ENCODE measurements at places on chromosomes 3 and 15.

GRCh38 chr3:64958199-64958843 is 270.5 kb upstream of the ADAMTS9 start:
- DNase-seq, result no peak

DNA sequence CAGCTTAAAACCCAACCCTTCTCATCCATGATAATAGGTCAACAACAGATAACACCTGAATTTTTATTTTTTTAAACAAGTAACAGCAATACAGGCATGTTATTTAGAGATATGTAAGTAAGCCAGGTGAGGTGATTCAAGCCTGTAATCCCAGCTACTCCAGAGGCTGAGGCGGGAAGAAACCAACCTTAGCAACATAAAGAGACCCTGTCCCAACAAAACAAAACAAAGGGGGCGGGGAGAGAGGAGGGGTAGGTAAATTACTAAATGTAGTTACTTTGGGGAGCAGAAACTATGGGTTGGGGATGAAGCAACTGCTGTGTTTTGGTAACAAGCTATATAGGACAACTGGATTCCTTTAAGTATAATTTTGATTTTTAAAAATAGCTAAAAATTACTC is 47.0 kb downstream of the GNB4 start:
- DNase-seq, result no peak

GRCh38 chr3:14605744-14606143 is 45.8 kb upstream of the CCDC174 start:
- DNase-seq, result no peak

DNA sequence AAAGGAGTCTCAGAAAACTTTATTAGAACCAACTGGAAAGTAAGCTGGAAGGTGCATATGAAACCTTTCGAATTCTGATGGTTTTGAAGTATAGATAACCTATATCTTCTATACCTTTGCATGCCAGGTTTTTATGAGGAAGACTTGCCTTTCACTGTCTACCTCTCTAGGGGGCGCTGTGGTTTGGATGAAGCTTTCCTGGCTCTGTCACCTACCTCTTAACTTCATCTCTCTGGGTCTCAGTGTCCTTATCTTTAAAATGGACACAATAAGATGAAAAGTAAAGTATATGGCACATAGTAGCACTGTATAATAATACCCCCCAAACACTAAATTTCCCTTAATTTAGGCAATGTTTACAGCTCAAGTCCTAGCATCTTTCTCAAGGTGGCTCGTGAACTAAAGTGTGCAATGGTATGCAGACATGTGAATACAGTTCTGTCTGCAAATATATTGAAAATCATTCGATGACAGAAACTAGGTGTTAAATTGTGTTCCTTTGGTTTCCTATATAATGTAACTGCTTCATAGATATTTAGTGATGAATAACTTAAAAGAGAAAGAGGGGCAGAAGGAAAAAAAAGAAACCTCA is 314.3 kb downstream of the CHST2 start:
- DNase-seq, result no peak

- DNase-seq, result no peak
These were observed 289.5 kb downstream of the GABRG3 start for GRCh38 chr15:27260523-27260922.

DNA sequence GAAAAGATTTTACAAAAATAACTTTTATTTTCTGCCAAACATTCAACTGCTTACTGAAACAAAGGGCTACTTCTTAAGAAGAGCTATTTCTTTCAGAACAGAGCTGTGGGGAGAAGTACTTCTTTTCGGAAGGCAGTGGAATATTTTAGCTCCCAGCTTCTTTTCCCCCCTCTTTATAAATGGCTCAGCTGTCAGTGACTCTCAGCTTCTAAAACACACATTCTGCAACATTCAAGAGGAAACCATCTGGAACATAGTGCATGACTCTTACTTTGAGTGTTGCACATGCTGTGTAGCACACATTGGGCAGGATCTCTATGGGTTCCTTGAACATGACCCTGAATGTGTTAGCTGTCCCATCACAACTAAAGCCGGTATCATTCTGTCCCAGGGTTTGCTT is 7.0 kb upstream of the C15orf40 start:
- no peak for DNase-seq

DNA sequence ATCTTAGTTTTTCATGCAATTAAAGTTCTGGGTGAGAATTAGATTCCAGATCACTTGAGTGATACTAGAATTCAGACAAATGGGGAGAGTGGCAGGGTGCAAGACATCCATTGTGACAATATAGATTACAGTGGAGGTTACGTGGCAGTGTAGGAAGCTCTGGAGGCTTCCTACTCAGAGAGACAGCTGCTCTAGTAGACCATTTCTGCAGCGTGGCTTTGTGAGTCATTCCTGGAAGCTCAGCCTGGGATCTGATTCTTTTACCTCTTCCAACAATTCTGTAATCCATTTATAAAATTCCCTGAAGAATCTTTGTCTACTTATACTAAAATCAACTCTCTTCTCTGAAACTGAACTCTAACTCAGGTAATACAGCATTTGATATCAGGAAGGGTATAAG is 90.4 kb upstream of the ASB14 start:
- no peak for DNase-seq

DNA sequence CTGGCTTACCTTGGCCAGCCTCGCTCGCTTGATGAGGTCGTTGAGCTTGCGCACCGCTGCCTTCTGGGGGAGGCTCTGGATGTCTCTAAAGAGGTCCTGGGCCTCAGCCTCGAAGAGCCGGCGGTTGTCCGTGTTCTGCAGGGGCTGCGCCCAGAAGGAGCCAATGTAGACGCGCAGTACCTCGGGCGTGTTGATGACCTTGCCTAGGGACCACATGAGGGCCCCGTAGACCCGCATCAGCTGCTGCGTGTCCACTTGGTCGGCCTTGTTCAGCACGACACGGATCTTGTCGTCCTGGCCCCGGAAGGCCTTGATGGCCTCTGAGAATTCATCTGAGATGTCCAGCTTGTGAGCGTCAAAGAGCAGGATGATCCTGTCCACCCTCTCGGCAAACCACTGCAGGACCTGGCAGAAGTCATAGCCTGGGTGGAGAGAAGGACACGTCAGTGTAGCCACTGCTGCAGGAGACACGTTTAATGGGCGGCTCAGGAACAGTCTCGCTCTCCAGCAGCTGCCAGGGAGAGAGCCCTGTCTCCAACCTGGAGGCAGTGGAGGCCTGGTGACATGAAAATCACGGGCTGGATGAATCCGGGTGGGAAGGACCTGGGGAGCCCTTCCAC is 25.5 kb upstream of the SPTBN5 start:
- DNase-seq, result no peak

GRCh38 chr3:40432793-40433192 is 24.3 kb upstream of the RPL14 start:
- no peak for DNase-seq

DNA sequence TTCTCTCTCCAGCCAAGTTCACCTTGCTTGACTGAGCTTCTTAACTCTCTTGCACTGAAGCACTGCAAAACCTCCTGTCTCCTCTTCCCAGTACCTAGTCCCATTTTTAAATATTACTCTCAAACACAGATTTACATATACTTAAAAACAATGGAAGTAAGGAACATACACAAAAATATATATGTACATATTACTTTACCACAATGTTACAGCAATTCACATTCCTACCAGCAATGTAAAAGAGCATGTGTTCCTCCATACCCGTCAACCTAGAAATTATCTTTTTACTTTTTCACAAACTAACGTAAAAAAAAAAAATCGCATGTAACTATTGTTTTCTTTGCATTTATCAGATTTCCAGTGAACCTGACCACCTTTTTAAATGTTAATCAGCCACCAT is 60.4 kb downstream of the RYK start:
- no peak for DNase-seq

DNA sequence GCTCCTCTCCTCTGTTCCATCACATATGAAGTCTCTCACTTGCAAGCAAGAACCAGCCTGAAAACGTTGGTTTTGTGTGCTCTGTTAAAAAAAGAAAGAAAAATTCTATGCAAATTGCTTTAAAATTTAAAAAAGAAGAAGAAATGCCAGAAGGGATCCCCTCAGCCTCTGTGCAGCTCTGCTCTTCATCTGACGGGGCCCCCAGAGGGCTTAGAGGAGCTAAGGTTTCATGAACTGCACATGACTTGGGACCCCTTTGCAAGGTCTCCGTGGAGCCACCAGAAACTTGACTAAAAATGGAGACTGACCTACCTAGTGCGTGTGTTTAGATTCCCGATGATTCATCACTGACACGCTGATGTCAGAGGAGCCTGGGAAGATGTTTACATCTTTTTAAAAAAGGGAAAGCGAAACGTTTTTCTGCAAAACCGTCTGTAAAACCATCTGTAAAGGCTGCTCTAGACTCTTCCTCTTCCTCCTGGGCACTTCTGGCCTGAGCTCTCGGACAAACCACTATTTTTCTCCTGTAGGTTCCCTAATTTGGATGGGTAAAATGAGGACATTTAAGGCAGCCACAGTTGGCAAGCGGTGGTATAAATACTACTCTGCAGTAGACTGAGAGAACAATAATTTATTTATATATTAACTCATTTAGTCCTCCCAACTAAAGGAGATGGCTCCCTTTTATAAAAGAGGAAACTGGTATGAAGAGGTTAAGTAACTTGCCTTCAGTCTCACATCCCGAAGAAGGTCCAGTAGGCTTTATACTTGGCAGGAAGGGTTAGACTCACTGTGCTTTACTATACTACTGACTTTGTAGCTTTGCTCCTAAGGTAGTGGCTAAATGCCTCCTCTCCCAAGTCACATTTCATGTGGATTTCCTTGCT is 67.2 kb upstream of the POLG start:
- DNase-seq, result no peak

DNA sequence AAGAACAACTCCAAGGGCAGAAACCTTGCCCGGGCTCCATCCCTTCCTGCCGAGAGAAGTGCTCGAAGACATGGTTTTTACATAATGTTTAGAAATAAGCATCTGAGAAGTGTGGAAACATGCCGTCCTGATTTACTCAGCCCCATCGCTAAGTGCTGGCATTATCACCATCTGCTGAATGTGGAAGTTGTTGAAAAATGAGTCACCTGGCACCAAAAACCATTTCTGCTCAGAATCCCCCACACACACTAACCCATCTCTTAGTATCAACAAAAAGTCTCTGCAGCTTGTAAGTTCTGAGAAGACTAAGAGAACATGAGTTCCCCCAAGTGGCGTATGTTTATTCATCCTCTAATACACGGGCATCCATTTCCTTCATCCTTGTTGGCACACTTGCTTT is 51.0 kb upstream of the ARL8B start:
- DNase-seq, result no peak

DNA sequence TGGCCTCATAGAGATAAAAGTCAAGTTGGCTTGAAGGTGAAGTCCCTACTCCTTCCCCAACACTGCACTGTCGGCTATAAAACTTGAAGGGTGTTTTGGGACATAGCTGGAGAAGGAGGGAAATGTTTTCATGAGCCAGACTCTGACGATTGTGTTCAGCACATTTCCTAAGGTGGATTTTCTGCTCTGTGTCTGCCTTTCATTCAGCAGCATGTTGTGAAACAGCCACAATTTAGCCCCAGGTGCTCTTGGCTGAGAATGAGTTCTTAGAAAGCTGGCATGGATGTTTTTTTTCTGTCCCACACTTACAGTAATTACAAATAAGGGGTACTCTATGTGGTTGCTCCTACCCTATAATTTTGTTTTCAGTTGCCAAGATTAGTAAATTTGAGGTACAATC is 492.4 kb downstream of the MCTP2 start:
- DNase-seq, result no peak
